AG04450 (cell line): ENCODE measurements at places on chromosomes 2 and 18.
A peak's percentile ranks its signal among the peaks of the same experiment; 100 is the strongest.

GRCh38 chr2:218403810-218404209, 4.1 kb downstream of the CTDSP1 start:
- DNase-seq, result no peak

DNA sequence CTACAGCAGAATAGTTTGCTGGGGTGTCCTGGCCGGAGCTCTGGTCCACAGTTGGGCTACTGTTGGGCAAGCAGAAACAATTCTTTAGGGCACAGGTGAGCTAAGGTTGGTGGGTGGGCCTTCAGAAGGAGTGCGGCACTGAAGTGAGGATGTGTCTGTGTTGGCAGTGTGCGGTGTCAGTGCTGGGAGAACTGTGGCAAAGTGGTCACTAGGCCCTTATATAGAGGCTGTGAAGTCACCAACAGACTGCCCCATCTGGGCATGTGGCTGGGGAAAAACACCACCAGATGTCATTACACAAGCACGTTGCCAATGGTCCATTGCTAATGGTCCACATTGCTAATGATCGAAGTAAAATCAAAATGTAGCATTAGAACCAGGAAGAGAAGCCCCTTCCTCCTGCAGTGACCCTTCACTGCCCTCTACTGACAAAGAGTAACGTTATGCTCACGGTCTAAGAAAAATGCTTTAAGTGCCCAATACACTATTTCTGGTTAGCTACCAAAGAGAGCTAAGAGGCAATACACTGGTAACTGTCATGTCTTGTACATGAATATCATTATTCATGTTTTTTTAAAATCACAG, 21.3 kb downstream of the SCN1A start:
- no peak for DNase-seq

DNA sequence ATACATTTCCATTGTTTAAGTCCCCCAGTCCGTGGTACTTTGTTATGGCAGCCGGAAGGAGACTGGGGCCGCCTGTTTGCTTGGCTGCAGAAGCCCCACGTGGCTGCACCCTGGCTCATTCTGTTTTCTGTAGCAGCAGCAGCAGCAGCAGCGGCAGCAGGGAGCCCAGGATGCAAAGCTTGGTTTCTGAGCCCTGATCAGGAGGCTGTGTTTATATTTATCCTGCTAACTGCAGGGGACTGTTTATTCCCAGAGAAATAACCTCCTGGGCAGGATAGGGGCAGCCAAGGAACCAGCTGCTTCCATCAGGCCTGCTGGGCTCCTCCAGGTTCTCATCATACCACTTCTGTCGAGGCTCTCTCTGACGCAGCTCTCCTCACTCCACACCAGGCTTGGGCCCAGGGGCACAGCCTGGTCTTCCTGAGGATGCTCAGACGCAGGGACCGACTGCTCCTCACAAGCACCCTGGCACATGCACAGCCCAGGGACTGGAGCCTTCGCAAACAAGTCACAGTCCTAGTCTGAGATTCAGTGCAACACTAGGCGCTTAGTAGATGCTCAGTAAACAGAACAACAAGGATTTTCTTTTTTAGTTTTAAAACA, 139.0 kb downstream of the MSH2 start:
- peak; percentile 32 for DNase-seq

GRCh38 chr2:28898048-28898447, 3.6 kb downstream of the WDR43 start:
- DNase-seq, result no peak

DNA sequence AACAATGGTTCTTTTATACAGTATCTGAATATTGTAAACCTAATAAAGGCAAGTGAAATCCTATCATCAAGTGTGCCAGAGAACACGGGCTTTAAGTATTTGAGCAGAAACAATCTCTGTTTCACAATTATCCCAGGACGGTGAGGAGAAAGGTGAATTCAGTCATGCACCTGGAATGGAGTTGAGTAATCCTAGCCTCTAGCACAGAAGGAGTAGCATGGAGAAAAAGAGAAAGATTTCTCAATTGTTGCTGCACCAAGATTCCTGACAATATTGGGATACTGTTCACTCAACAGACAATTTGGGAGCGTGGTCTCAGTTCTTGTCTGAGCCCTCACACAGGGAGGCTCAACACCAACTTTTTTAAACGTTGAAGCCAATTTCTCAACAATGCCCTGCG, 510.6 kb downstream of the SOX11 start:
- no peak for DNase-seq

GRCh38 chr2:179264368-179265081, at the start of gene SESTD1:
SESTD1 (minus strand) TSS chr2:179264832; CDS start chr2:179191841, 72,991 bp downstream.
- no peak for DNase-seq

DNA sequence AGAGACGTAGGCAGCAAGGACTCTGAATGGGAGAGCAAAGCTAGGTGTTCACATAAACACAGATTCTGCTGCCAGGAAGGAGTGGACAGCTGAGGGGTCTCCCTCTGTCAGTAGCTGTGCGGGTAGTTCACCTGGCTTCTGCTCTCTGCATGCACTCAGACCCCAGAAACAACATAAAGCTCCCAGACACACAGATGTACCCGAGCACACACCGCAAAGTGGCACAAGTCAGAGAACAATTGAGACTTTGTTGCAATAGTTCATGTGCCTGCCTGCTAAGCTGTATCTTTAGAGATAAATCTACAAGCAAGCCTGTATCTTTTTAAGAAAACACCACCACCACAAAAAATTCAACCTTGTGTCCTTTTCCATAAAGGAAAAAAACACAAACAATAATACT, 420.0 kb upstream of the ST6GAL2 start:
- no peak for DNase-seq

DNA sequence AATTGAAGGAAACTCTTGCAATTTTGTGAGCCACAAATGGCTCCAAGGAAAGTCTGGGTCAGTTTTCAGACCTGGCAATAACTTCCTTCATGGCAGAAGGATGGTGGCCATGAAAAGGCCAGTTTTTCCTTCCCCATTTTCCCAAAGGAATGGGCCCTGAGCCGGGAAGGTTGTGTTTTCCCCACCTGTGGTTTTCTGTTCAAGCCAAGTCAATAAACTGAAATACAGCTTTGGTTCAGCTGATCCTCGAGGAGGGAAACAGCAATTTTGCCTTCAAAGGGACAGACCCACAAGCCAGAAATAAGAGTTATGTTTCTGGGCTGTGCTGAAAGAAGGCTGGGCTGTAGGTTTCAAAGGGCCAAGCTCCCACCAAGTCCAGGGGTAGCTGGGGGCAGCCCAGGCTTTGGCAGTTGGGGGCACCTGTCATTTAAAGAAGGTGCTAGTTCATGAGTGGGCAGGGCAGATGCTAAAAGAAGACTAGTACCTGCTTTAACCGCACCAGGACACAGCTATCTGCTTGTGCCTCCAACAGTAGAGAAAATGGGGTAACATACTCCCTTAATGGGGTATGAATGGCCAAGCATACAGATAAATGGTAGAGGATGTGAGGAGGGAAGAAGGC, 97.0 kb downstream of the TTC32 start:
- no peak for DNase-seq

DNA sequence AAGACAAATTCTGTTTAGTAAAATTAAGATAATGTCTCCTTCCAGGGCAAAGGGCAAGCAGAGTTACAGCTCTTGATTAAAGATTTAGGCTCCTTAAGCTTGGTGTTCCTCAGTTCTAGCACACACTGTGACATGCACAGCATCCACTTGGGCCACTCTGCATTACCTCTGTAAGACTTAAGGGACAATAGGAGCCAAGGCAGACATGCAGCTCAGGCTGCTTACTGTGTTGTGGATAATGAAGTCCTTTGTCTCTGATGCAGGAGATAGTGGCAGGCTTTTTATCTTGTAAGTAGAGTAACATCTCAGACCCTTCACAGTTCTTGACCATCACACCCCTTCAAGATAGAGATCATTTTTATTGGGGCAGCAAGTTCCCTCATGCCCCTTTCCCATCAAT, 31.2 kb downstream of the RBM45 start:
- no peak for DNase-seq

DNA sequence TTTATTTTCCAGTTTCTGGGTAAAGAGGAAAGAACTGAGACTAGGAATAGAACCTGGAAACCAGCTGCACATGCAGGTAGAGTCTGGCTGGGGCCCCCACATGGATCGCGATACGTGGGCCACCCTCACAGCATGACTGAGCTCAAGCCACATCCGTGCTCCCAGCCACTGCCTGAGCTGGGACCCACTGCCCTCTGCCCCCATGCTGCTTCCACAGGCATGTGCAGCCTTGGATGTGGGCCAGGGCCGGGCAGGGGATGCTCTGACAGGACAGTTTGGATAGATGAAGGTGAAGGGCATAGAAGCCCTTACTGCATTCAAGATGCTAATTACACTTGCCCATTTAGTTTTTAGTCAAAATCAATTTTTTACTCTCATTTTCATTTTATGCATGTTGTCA, 321.2 kb downstream of the DCDC2C start:
- no peak for DNase-seq

DNA sequence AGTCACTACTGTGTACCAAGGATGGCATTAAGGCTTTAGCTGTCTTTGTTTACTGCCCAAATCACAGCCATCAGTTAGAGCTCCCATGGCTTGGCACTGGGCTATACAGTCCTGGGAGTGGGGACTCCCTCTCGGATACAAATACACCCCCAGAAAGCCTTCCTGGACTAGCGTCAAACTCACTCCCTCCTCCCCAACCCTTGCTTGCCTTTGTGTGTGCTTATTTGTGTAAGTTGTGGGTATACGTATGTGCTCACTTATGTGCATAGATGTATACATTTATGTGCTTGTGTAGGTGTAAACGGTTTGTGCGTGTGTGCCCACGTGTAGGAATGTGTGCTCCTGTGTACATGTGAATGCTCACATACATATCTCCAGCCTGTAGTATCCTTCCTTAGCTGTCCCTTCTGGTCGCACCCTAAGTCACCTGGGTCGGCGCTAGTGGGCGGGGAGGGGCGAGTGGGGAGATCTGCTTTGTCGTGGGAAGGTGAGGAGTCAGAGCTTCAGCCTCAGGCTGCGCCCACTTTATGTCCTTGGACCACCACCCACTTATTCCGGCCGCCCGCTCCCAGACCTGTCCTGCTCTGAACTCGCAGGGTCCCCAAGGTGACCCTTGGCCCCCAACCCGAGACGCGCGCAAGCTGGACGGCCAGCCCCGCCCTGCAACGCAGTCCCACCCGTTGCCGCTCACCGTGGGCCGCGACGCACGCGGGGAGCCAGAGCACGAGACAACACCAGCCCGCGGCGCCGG, 461 bp downstream of the PRADC1 start:
- no peak for DNase-seq

GRCh38 chr2:106562268-106563186, 75.4 kb downstream of the CD8B2 start:
- DNase-seq, result no peak

- no peak for DNase-seq
These were observed 635.1 kb upstream of the SLC39A10 start for GRCh38 chr2:195021711-195022507.

- DNase-seq, result no peak
These were observed 1.5 kb downstream of the ODC1 start for GRCh38 chr2:10446631-10447030.

DNA sequence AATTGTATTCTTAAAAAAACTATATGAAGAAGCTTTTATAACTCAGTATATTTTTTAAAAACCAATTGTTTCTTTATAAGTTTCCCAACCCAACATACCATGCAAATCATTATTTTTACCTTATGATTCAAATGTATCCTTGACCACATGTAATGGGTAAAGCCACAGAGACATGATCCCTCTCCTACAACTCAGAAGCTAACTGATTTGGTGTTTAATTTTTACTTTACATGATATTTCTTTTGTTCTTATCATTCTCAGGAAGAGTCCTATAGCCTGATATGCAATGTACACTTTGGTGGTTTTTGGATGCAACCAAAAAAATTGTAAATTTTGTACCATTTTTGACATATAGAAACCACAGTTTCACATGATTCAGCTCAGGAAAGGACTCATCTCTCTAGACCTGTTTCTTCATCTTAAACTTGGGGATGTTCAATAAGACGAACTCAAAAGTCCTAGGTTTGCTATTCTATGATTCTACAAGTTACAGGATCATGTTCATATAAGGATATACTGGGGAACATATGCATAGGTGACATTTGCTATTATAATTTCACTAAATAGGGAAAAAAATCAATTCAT, 85.2 kb upstream of the RBBP8 start:
- DNase-seq, result no peak

- no peak for DNase-seq
These were observed 300.5 kb downstream of the ALK start for GRCh38 chr2:29620890-29621289.

- DNase-seq, result no peak
These were observed 43.7 kb downstream of the FIGN start for GRCh38 chr2:163692081-163692480.

DNA sequence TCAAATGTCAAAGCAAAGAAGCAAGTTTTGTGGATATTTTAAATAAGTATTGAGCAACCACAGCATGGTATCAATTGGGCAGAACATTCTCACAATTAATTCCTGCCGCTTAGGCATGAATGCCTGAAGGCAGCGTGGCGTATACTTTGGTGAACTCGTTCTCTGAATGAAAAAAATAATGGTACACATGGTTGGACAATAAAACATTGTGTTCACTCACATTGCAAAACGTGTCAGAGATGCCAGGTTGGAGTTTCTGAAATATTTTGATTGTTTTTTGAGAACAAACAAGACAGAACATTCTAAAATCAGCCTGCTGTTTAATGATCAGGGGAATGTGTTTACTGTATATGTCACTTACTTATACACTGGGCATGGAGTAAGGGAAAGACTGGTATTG, 254.2 kb downstream of the CDH2 start:
- DNase-seq, result no peak

DNA sequence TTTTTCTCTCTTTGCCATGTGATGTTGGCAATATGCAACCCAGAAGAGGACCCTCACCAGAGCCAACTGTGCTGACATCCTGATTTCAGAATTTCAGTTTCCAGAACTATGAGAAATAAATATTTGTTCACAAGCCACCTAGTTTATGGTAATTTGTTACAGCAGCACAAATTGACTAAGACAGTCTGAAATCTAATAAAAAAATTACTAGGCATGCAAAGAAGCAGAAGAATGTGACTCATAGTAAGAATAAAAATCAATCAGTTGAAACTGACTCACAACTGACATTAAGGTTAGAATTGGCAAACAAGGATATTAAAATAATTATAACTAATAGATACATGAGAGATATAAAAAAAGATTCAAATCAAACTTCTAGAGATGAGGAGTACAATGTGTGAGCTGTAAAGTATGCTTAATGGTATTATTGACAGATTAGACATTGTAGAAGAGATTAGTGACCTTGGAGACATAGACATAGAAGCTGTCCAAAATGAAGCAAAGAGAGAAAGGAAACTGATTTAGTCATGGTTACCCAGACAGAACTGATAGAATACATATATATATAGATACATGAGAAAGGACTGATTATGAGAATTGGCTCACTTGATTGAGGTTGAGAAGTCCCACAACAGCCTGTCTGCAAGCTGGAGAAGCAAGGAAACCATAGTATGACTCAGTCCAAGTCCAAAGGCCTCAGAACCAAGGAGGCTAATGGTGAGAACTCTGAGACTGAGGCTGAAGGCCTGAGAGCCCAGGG, 27.8 kb upstream of the TTC39C start:
- DNase-seq, result no peak

DNA sequence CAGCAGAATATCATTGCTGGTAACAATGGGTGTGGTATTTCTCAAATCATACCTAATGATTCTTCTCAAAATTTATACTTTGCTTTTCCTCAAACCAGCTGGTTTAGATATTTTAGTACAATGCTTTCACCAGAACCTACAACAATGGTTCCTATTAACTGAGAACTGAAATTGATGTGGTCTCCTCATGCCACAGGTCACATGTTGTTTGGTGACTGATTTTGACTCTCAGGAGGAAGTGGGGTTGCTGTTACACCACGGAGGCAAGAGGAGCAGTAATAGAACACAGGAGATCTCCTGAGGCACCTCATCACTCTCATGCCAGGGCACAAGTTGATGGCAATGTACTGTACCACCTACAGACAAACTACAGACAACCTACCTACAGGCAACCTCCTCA, 3.0 kb upstream of the CEP68 start:
- DNase-seq, result no peak
